CD4-positive, alpha-beta memory T cell (primary cell): ENCODE measurements at places on chromosomes 7 and 10. TPM values are rescaled to one million over a fixed set of nuclear protein-coding genes. Genes with fewer than 3 reads are reported as not detected.
A peak's percentile ranks its signal among the peaks of the same experiment; 100 is the strongest.

TRPV5 gene
- polyA plus RNA-seq: not detected

BTAF1 gene
- polyA plus RNA-seq: 6.0 TPM

PAPOLB gene
- polyA plus RNA-seq: not detected

- DNase-seq: no peak
These were observed 91.9 kb downstream of the WDFY4 start for GRCh38 chr10:48776528-48776927.

GRCh38 chr10:12729885-12730284 lies 271.6 kb downstream of the CCDC3 start:
- no peak for DNase-seq

GRCh38 chr7:39407137-39407536 lies 159.1 kb upstream of the YAE1 start:
- DNase-seq: no peak

GRCh38 chr10:74542077-74542476 lies 284.3 kb upstream of the KAT6B start:
- no peak for DNase-seq

GRCh38 chr7:69651101-69651590 lies 52.9 kb downstream of the AUTS2 start:
- DNase-seq: no peak

DNA sequence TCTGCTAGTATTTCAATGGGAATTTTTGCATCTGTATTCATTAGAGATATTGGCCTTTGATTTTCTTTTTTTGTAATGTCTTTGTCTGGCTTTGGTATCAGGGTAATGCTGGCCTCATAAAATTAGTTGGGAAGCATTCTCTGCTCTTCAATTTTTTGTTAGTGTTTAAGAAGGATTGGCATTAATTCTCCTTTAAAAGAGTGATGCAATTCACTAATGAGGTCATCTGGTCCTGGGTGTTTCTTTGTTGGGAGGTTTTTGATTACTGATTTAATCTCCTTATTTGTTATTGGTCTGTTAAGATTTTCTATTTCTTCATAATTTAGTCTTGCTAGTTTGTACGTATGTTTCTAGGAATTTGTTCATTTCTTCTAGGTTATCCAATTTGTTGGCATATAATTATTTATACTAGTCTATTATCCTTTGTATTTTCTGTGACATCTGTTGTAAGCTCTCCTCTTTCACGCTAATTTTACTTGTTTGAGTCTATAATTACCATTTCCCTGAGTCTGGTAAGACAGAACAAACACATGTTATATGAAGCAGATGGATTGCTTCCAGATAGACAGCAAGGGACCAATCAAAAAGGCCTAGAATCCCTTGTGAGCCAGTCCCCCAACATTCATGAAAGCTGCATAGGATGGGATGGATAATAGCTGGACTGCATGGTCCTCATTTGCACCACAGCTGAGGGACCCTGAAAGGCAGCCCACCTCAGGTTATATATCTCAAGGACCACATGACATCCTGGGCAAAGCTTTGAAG lies 54.4 kb downstream of the MTPAP start:
- DNase-seq: no peak

DNA sequence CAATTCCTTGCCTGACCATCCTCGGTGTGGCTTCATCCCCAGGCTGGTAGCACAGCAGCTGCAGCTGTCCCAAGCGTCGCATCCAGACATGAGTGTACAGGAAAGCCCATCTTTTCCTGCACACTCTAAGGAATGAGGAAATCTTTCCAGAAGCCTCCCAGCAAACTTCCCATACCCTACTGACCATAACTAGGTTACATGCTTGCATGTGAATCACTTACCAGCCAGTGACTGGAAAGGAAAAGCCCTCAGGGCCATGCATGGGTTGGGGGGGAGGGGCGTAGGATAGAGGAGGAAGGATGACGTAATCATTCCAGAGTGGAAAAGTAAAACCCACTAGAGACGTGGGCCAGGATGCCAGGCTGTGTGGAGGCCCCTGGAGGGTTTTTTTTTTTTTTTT lies 18.9 kb upstream of the ZNF212 start:
- no peak for DNase-seq

DNA sequence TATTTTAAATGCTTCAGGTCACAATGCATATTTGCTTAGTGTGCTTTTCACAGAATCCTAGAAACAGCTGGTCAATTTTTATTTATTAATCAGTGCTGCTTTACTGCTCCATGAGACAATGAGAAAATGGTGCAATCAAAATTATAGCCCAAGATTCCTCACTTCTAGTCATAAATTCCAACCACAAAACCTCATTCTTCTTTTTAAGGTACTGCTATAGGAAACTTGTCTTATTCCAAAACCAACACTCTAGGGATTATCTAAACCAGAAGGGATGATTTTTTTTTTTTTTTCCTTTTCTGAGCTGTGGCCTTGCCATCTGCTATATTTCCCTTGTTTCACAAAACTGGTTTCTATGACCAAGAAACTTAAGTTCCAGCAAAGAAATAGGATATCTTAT lies 64.0 kb upstream of the SEMA3A start:
- no peak for DNase-seq

DNA sequence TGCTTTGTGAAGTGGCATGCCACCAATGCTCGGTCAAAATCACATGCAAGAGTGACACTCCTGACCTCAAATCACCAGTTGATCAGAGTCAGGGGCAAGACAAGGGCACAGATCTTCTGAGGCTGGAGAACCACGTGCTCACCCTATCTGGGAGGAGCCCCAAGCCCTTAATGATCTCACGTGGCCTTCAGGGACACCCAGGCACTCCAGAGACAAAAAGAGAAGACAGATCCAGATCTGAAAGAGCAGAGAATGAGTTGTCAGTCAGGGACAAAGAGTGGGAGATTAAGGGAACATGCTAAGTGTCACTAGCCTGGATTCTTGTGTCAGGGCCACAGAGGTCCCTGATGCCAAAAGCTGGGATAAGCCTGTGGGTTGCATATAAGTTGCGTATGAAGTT lies 134.3 kb downstream of the PLXNA4 start:
- DNase-seq: no peak

GRCh38 chr7:108794466-108794865 lies 224.8 kb downstream of the DNAJB9 start:
- no peak for DNase-seq

- no peak for DNase-seq
These were observed 41.4 kb downstream of the SYPL1 start for GRCh38 chr7:106070567-106071254.

- DNase-seq: no peak
These were observed 196.4 kb downstream of the CREB5 start for GRCh38 chr7:28608731-28609130.

- DNase-seq: no peak
These were observed 518.0 kb upstream of the KLF6 start for GRCh38 chr10:4303045-4303444.

DNA sequence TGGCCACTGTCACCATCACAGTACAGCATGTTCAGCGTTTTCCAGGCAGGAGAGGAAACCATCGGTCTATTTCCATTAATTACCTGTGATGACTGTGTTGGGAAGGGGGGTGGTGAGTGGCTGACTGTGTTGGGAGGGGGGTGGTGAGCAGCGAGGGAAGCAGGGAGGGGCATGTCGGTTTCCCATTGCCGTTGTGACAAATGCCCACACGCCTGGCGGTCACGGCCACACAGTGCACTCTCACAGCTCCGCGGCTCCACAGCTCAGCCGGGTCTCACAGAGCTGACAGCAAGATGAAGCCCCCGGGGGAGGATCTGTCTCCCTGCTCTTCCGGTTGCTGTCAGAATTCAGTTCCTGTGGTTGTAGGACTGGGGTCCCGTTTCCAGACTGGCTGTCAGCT lies 39.0 kb downstream of the AP5Z1 start:
- no peak for DNase-seq

- no peak for DNase-seq
These were observed 145.3 kb downstream of the GLI3 start for GRCh38 chr7:42091461-42092291.

DNA sequence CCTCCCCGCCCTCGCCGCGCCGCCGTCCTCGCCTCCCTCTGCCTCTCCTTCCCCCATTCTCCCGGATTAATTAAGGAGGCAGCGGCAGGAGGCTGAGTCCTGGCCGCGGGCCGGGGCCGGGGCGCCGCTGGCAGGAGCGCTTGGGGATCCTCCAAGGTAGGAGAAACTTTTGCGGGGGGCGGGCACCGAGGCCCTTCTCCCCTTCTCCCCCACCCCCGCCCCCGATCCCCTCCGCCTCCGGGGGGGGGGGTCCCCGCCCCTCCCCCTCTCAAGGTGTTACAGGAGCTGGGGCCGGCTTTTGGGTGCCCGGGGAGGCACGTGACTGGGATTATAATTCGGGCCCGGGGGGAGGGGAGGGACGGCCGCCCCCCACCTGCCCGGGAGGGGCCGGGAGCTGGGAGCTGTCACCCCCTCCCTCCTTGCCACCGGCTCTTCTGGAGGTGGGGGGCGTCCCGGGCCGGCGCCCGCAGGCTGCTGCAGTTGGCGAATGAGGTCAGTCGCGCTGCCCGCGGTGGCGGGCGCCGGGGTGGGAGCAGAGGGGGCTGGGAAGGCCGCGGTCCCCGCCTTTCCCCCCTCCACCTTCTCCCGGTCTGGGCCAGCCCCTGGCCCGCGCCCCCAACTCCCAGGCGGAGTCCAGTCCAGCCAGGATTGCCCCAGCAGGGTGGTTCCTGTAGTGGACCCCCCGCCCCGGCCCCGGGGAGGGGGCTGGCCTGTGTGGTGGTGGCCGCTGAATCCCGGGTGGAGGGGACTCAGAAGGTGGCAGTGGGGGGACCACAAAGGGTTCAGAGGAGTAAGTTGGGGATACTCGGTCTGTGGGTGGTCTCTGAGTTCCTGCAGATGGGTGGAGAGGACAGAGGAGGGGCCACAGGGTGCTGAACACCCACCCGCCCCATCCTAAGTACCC lies 567 bp downstream of the GTF2IRD1 start:
- DNase-seq: no peak

DNA sequence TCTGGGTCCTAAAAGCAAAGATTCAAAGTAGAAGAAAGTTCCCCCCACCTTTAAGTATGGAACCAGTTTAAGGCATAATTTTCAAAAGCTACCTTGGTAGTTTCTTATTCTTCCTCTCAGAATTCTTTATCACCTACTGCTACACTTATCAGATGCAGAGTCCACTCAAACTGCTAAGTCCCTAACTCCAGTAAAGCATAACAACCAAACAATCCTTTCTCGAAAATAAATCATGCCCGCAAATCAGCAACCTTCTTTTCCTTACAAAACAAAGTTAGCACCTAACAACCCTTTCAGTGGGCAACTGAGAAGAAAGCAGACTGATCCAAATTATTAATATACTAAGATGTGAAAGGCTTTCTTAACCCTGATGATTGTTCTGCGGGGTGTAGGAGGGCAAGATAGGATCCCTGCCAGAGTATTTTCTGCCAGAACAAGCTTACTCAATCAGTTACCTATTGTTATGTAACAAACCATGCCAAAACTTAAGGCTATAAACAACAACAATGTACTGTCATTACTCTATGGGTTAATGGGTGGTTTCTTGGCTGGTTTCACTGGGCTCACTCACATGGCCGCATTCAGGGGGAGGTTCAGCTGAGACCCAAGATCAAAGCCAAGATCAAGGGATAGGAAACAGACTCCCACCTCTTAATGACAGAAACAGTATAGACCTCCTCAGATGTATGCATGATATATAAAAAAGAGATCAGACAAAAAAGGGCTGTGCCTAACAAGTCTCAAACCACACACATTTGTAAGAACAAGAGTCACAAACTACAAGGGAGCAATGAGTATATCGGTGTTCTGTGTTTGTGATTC lies 42.0 kb downstream of the CCDC6 start:
- DNase-seq: no peak

- DNase-seq: peak; percentile 26
These were observed 104.1 kb downstream of the ZNF467 start for GRCh38 chr7:149669121-149669818.

- DNase-seq: no peak
These were observed 48.5 kb upstream of the LAMB1 start for GRCh38 chr7:108051454-108051853.

DNA sequence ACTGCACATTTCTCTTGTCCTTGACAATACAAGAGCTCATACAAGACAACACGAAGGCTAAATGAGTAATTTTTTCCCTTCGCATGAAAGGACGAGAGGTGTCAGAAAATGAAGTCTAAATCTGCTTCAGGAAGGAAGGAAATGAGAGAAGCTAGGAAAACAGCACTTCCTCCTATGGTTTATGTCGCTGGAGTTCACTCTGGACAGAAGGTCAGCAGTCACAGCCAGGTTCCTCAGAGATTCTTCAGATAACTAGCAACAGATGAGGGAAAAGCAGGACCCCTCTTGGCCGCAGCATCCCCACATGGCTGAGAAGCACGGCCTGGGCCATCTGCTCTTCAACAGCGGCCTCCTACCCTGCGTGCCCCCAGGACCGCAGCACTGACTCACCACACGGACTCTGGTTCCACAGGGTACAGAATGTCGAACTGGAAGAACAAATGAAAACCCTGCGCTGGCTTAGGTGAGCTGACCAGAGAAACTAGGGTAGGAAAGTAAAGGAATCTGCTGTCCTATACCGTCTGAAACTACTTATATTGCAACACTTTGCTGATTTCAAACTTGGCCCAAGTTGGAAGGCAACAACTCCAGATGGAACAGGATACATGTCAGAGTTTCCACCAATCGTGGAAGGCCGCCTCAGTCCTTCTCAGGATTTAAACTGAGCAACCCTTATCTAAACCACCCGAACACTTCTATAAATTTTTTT lies 26.3 kb downstream of the DNMBP start:
- DNase-seq: no peak

GRCh38 chr10:46548498-46549090 lies 7.9 kb downstream of the GPRIN2 start:
- DNase-seq: no peak
